ENCODE measurements at places on chromosomes 2 and 18.

- no peak for DNase-seq
Measured at GRCh38 chr2:202592566-202592965, 42.2 kb upstream of the FAM117B start.

GRCh38 chr2:130891966-130892365 is 55.3 kb downstream of the ARHGEF4 start:
- no peak for DNase-seq

DNA sequence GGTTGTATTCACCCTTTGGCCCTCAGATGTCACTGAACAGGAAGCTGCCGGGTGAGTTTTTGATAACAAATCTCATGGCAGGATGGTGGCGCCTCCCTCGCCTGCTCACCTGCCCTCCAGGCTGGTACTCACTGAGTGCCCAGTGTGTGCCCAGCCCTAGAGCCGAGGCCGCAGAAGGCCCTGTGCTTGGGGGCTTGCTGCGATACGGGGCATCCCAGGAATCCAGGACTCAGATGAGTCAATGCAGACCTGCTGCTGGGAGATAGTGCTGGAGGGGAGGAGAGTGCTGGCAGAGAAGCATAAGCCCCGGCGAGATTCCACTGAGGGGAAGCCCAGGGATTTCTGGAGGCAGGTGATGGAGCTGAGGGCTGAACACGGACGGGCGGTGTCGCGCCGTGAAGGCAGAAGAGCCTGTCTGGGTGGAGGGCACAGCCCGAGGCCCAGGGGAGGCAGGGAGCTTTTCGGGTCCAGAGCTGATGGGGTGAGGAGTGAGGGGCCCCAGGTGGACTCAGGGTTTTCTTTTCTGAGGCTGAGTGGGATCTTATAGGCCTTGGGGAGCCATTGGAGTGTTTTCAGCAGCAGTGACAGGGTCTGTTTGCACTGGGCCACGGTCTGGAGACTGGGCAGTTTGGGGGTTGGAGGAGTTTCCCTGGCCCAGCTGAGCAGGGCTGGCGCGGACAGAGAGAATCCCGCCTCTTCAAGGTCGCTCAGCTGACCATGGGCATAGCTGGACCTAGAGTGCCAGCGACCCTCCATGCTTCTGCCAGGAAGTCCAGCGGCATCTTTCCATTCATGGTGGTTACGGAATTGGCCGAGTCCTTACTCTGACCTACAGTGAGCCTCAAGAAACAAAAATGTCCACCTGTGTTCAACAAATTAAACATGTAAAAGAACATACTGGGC is 35.5 kb downstream of the LDLRAD4 start:
- no peak for DNase-seq

GRCh38 chr2:88187038-88187676 is 17.0 kb downstream of the THNSL2 start:
- peak; percentile 16 for DNase-seq

DNA sequence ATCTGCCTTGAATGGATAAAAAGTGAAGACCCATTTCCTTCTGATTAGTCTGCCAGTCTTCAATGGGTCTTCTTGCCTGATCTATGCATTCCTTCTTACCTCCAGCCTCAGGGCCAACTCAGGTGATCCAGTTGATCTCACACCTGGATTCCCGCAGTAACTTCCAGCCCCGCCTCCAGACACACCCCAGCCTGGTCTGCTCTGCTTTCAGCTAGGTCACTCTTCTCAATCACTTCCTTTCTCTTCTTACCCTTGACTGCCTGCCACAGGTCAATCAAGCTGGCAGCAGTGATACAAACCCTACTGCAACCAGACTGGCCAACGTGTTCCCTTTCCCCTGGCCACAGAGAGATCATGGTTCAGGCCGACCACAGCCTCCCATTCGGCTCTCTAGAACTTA is 263.6 kb downstream of the ZNF516 start:
- DNase-seq, result no peak

GRCh38 chr2:144477281-144477956 is 42.5 kb downstream of the ZEB2 start:
- no peak for DNase-seq

DNA sequence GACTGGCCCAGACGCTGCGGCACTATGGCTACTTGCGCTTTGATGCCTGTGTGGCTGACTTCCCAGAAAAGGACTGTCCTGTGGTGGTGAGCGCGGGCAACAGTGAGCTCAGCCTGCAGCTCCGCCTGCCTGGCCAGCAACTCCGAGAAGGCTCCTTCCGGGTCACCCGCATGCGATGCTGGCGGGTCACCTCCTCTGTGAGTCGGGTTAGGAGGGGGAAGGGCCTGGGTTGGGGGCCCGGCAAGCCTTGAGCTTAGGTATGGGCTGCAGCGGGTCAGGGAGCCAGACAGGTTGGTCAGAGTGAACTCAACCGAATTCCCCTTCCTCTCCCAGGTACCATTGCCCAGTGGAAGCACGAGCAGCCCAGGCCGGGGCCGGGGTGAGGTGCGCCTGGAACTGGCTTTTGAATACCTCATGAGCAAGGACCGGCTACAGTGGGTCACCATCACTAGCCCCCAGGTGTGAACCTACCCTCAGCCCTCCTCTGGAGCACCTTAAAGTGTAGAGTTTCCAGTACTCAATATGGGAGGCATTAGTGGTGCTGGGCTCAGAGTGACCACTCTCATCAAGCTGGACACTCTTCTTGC is 4.9 kb downstream of the ZNF513 start:
- DNase-seq, result no peak

DNA sequence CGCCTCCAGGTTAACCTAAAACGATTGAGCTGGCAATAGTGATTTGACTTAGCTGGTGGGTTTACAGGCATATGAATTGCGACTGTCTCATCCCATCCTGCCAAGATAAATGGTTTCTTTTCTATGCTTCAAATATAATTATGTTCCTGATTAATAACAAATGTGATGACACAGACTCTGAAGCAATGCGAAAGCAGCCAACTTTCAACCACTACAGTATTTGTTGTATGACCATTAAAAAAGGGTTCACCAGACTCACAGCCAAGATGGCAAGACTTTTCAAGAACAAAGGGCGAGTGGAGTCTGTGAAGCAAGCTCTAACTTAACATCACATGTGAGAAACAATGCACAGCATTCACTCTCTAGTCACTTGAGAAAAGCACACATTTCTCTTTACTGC is 186.6 kb downstream of the PID1 start:
- DNase-seq, result no peak

GRCh38 chr2:238710032-238710735 is 137.7 kb upstream of the TWIST2 start:
- no peak for DNase-seq

DNA sequence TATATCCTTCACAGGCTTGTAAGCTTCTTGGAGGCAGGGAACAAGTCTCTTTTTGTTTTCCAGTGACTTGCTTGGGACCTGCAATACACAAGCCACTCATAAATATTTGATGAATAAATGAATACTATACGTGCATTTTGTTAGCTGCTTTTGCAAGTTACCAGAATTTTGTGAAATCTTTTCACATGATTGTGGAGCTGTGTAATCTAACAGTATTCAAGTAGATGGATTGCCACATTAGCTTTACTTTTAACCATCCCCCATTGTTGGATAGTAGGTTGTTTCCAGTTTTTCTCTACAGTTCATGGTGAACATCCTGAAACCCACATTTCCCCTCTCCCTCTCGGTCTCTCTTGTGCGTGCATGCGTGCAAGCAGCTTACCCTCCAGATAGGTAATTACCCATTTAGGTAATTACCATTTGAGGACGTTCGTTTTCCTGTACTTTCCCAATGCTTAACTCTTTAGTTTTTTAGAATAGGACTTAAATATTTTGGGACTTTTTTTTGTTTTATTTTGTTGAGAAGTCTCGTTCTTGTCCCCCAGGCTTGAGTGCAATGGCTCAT is 12.5 kb downstream of the ZNF407 start:
- no peak for DNase-seq

- DNase-seq, result no peak
Measured at GRCh38 chr2:216047397-216047796, 34.0 kb upstream of the MREG start.

GRCh38 chr18:40259115-40259835 is 1695.8 kb upstream of the PIK3C3 start:
- DNase-seq, result no peak

GRCh38 chr2:71894261-71894660 is 253.4 kb downstream of the CYP26B1 start:
- DNase-seq, result no peak

- DNase-seq, result no peak
Measured at GRCh38 chr2:207157731-207158130, 8.0 kb downstream of the KLF7 start.

GRCh38 chr2:180905002-180905401 is 75.4 kb upstream of the UBE2E3 start:
- DNase-seq, result no peak

GRCh38 chr2:121917143-121917542 is 161.7 kb downstream of the TSN start:
- DNase-seq, result no peak

- DNase-seq, result no peak
Measured at GRCh38 chr18:41700416-41700815, 254.6 kb upstream of the PIK3C3 start.

GRCh38 chr2:113230531-113230930 is 48.2 kb downstream of the PAX8 start:
- no peak for DNase-seq

GRCh38 chr18:49847524-49847923 is 34.2 kb upstream of the ACAA2 start:
- no peak for DNase-seq

GRCh38 chr18:70688286-70688685 is 399.4 kb downstream of the SOCS6 start:
- DNase-seq, result no peak

GRCh38 chr2:240387325-240387668 is 48.2 kb upstream of the GPC1 start:
- DNase-seq, result no peak

DNA sequence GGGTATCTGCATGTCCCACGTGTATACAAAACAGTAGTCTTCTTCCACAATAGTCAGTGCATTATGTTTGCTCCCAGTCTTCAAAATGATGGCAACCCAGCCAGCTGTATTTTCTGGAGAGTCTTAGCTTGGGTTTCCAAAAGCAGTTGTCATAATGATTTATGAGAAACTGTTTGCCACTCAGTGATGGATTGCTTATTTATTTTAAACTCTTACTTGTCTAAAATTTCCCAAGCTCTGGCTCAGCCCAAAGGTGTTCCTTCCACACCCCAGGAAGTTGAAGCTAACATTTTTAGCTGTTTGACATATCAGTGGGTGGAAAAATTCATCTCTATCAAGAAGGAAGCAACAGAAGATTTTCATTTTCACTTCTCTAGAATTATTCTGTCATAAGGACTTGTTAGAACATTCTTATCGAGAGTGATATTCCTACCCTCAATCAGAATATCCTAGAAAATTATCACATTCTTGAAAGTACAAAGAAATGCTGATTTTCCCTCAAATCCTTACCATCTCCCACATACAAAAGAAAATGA is 78.8 kb downstream of the ASAP2 start:
- DNase-seq, result no peak

- DNase-seq, result no peak
Measured at GRCh38 chr2:64202206-64202845, 58.1 kb upstream of the PELI1 start.

- DNase-seq, result no peak
Measured at GRCh38 chr2:102735416-102736109, 26.3 kb upstream of the TMEM182 start.

DNA sequence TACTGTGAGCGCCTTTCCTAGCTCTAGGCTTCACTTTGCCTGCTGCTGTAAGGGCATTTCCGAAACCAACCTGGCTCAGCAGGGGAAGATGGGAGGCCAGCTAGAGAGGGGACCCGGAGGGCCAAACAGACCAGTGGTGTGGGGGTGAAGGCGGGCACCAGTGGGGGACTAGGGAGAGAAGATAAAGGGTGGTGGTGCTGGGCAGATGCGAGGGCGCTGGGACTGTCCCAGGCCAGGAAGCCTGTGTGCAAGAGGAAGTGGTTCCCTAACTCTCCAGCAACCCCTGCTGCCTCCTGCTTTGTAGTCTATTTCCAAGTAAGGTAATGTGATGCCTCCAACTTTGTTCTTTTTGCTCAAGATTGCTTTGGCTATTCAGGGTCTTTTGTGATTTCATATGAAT is 73.1 kb downstream of the DNAH7 start:
- no peak for DNase-seq

GRCh38 chr2:202382684-202383083 is 6.6 kb downstream of the BMPR2 start:
- DNase-seq, result no peak

- DNase-seq, result no peak
Measured at GRCh38 chr2:105072039-105072438, 34.2 kb downstream of the MRPS9 start.

GRCh38 chr2:89763254-89763580 is 1071.7 kb downstream of the RPIA start:
- no peak for DNase-seq

GRCh38 chr18:37604032-37604431 is 38.4 kb upstream of the CELF4 start:
- no peak for DNase-seq

- no peak for DNase-seq
Measured at GRCh38 chr2:145018502-145018901, 498.6 kb upstream of the ZEB2 start.

- no peak for DNase-seq
Measured at GRCh38 chr2:177930916-177931315, 141.7 kb downstream of the PDE11A start.

- no peak for DNase-seq
Measured at GRCh38 chr2:43178055-43178598, 48.3 kb downstream of the ZFP36L2 start.

GRCh38 chr18:306608-307255 is 38.9 kb upstream of the THOC1 start:
- DNase-seq, result no peak

- DNase-seq, result no peak
Measured at GRCh38 chr18:12991821-12992179, 638 bp downstream of the CEP192 start.

DNA sequence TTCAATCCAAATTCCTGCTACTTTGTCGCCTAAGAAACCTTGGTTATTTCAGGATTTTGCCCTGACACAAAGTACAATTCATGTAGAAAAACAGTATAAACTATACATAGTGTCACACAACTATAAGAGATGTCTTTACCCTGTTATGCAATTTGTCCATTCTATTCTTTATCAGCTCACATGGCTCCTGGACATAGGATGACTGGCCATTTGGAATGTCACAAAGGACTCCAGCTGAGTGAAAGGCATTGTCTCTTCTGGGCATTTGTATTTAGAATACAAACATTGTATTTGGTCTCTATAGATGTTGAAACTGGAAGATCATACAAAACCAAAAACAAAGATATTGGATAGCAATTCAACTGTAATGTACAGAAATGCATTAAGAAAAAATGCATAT is 944.6 kb upstream of the LRRTM1 start:
- no peak for DNase-seq

DNA sequence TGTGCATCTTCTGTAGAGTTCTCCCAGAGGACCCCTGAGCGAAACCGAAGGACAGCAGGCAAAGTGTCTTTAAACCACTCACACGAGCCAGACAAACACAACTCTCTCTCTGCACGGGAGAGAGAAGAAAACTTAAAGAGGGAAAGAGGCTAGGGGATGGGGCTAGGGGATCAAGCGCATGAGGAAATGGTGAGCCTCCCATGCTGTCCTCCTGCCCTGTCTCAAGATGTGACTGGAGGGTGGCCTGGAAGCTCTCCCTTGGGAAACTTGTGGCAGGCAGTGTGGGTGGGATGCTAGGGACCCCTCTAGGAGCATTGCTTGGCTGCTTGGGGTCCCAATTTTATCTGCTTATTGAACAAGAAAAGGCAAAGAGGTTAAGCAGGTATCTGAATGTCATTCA is 44.5 kb downstream of the CYP26B1 start:
- DNase-seq, result no peak

Data from activated CD4-positive, alpha-beta T cell treated with anti-CD3 and anti-CD28 coated beads, Interleukin-2, amount 50 U/mL, for 24 hours (primary cell).